ENCODE measurements at places on chromosomes 3 and 15.
A peak's percentile ranks its signal among the peaks of the same experiment; 100 is the strongest.

DNA sequence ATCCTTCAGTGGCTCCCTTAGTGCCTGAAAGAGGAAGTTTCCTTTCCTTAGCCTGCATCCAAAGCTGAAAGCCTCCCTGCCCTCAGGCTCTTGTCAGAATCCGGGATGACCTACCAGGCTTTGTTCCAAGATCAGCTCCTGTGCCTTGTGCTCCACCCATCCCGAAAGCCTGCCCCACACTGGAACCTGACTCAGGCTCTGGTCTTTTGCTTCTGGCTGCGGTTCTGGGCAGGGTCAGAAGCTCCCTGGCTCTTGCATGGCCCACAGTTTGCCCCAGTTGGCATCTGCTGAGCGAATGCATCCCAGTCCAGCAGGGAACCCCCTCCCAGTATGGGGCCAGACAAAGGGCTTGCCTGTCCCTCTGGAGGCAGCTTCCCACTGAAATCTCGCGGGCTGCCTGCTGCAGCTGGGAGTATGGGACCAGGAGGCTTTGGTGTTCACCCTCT, 25.9 kb upstream of the KIF23 start:
- DNase-seq, result no peak

DNA sequence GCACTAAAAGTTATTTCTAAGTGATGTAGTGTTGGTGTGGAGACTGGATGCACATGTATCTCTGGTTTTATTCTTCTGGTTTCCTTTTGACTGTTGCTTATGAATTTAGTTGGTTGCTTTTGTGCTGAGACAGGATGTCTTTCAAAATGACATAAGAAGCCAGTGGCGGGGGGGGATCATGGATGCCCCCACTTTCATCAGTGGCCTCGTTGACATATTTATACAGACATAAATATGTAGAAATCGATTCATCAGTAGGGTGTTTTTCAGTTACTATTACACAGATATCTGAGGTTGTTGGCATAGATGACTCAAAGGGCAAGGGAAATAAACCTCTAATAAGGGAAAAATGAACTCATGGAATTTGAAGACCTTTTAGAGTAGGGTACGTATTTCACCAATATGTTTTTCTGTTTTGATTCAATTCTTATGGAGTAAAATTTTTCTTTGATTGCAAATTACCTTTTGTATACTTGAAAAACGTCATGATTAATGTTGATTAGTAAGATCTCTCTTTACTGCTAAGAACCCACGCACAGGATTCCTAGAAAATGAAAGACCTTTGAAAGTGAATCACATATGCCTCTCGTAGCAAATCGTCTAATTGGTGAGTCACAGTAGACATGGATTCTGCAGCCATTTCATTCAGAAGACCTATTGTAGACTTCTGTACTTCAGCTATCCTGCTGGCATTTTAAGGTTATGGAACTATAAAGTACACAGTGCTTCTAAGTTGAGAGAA, 97.4 kb upstream of the RBMS3 start:
- no peak for DNase-seq

DNA sequence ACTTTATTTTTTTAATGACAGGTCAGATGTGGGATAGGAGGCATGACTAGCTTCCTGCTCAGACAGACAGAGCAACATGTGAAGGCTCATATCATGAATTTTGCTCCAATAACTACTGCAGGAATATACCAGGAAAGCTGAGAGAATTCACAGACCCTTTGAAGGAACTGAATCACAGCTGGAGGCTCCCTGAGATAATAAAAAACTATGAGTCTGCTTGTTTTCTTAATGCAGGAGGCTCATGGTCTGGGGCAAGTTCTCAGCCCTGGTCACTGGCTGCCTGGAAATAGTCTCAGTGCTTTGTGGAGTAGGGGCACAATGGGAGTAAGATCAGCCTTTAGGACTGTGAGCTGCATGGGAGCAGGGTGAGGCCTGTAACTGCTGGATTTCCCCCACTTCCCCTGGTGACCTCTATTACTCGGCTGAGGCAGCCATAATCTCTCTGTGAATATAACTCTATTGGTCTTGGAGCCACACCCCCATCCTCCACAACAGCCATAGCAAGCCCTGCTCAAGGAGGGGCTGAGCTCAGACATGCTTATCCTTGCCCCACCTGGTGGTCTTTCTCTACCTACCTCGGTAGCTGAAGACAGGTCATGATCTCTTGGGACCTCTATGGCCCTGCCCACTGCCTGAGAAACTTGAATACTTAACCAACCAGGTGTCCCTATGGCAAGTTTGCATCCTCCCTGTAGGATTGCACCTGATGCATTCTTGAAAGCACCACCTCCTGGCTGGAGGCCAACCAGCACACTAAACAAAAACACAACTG, 281.6 kb upstream of the TMCO5A start:
- no peak for DNase-seq

GRCh38 chr3:41125258-41125657, 74.0 kb upstream of the CTNNB1 start:
- DNase-seq, result no peak

DNA sequence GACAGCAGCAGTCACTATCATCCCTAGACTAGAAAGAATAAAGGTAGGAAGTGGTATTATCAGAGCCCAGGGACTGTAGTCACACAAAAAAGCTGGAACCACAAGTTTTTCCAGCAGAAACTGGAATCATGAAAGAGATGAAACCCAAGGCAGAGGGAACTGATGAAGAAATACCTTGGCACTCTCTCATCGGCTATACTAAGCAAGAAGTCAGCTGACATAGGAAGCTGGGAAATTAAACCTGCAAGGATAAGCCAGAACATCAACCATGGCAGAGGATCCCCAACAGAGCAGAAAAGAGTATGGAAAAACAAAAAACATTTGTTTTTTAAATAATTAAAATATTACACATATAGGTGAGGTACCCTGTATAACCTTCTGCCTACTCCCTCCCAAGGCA, 86.5 kb downstream of the AQR start:
- no peak for DNase-seq

- no peak for DNase-seq
Observed at GRCh38 chr15:93803421-93804152, 427.8 kb upstream of the MCTP2 start.

GRCh38 chr15:85777250-85778106, 17.2 kb downstream of the KLHL25 start:
- no peak for DNase-seq

DNA sequence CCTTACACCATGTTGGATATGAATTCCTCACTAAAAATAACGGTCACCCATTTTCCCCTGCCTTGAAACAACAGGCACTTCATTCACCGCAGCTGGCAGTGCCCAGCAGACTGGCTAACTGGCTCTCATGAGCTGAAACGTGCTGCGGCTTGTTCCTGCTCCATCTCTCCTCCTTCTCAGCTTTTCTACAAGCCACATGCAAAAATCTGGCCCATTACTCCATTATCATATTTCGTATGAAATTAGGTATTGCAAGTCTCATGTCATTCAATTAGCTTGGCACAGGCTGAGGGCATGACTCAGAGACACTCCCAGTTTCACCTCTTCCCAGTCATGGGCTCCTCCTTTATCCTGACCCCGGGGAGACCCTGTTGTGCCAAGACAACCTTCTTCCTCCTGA, 60.0 kb downstream of the MAGEF1 start:
- peak; percentile 84 for DNase-seq

GRCh38 chr3:89644716-89645115, 537.3 kb downstream of the EPHA3 start:
- no peak for DNase-seq

DNA sequence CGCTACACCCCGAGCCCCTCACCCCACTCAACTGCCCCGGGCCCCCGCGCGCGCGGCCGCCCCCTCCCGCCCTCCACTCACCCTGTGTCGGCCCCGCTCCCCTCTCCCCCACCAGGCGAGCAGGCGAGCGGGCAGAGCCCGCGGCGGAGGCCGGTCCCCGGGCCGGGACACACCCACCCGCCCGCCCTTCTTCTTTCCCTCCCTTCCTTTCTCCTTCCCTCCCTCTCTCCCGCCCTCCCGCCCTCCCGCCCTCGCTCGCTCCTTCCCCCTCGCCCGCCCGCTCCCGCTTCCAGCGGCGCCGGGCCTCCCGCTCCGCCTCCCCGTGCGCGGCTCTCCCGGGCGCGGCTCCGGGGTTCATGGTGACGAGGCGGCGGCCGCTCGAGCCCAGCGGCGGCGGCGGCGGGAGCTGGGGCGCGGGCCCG, at the start of gene CTDSPL:
CTDSPL (plus strand) TSS at position 261 of the 422 bp plus-strand sequence. CDS start 320 bp downstream, outside the sequence.
- DNase-seq, result no peak

DNA sequence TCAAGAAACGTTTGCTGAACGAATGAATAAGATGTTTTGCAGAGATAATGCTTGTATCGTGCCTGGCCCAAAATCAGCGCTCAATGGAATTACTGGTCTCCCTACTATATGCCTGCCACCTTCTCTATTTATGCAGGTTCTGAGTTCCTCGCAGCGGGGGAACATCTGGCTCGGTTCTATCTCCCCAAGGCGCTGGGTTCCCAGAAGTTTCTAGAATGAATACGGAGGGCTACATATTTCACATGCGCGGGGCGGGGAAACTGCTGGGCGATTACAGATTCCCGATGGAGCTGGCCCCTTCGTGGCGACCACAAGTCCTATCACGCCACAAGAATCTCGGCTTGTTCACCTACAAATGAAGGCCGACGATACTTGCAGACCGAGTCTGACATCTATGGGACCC, 411 bp upstream of the EIF2B5 start:
- no peak for DNase-seq

- DNase-seq, result no peak
Observed at GRCh38 chr3:159082519-159082918, 280.7 kb downstream of the MFSD1 start.

- no peak for DNase-seq
Observed at GRCh38 chr3:177196456-177197040, 734 bp downstream of the TBL1XR1 start.

- DNase-seq, result no peak
Observed at GRCh38 chr3:16309558-16309957, 44.5 kb downstream of the OXNAD1 start.

GRCh38 chr15:61034678-61035291, 194.3 kb downstream of the RORA start:
- DNase-seq, result no peak

DNA sequence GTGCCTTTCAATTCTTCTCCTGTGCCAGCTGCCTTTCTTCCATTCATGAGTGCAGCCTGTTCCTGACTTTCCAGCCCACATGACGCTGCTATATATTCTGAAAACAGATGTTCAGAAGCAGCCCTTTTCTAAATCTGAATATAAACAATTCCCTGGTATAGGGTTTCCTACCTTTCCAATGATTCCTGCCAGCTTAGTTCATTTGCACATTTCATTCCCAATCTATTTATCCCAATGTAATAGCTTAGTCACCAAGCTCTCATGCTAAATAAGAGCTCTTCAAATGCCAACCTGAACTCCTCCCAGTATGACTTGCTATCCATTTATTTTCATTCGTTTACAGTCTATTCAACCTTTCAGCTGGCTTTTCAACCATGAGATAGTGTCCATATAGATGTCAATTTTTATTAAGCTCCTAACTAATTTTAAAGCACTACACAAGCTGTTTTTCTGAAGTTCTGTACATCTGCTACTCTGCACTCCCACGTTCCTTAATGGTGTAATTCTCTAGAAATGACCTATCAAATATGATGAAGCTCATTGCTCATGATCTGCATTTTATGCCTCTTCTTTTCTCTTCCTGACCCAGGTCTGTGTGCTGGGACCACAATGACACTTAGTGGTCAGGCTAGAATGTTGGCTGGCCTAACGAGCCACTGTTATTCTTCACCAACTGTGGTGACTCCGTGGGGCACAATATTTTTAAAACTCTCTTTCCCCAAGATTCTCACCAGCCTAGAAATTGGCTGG, 605.0 kb upstream of the TBL1XR1 start:
- DNase-seq, result no peak

DNA sequence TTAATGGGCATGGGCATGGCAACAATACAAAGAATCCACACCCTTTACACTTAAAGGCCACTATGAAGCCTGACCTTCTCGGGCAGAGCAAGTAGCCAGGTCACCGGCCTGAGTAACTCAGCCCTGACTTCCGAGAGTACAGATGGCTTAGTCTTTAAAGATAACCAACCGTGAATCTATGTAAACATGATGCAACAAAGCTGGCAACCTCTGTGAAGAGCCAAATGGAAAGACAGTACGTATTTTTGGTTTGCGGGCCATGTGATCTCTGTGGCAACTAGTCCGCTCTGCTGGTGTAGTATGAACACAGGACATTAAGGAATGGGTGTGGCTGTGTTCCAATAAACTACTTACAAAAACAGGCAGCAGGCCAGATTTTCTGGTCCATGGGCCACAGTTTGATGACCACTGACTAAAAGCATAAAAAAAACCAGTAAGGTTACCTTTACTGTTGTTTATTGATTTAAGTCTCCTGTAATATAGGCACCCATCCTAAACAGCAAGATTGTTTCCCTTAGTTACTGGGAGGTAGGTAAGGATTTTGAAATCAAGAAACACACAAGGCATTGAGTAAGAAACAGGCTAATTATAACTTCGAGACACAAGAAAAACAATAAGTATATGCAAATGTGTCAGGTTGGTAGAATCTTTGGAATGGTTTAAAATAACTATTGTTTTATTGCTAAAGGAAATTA, 14.5 kb downstream of the RIOX2 start:
- no peak for DNase-seq

- DNase-seq, result no peak
Observed at GRCh38 chr15:52844823-52845222, 54.7 kb upstream of the ONECUT1 start.

- DNase-seq, result no peak
Observed at GRCh38 chr3:97823046-97824004, 1.5 kb downstream of the CRYBG3 start.

- no peak for DNase-seq
Observed at GRCh38 chr3:186538779-186539178, 5.4 kb downstream of the CRYGS start.

DNA sequence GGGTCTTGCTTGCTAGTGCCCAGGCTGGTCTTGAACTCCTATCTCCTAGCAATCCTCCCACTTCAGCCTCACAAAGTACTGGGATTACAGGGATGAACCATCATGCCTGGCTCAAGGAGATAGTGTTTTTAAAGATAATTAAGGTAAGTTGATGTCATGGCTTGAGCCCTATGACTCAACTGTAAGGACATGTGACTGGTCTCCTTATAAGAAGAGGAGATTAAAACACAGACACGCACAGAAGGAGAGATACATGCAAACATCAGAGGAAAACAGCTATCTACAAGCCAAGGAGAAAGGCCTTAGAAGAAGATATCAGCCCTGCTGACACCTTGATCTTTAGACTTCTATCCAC, 220.4 kb upstream of the GADL1 start:
- no peak for DNase-seq

GRCh38 chr3:49006408-49007067, 653 bp upstream of the WDR6 start:
- DNase-seq, result no peak

GRCh38 chr15:70382762-70383458, 285.2 kb upstream of the TLE3 start:
- no peak for DNase-seq

- no peak for DNase-seq
Observed at GRCh38 chr3:160185751-160186150, 39.5 kb upstream of the C3orf80 start.

Data from keratinocyte (primary cell).